ENCODE measurements at places on chromosomes 5 and 9. TPM values are rescaled to one million over a fixed set of nuclear protein-coding genes. Genes with fewer than 3 reads are reported as not detected.

GRCh38 chr5:132418881-132419280 is 49.4 kb downstream of the SLC22A5 start:
- H3K4me3 ChIP-seq, result no peak overlapping the region
- peaks cover 6% of the 10 kb centered on the region for H3K36me3 ChIP-seq
- peaks cover 47% of the 10 kb centered on the region for H3K4me1 ChIP-seq
- H3K27ac ChIP-seq, result peak overlapping the region; percentile 40
- DNase-seq, result no peak

DNA sequence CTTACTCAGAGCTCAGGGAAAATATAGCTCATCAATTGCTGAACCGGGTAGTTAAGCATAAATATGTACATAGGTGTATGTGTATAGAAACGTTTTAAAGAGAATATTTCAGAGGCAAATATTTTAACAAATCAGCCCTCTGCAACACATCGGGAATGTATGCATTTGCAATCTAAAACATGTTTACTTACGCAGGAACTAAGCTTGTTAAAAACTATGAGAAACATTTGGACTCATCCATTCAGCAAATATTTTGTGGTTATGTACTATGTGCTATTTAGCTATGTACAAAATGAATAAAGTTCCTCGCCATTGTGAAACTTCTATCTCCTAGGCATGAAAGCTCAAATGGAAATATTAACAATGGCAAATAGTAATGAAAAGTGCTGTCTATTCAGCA is 469.9 kb downstream of the ARHGEF28 start:
- H3K27me3 ChIP-seq, result no peaks in the 10 kb centered on the region
- H3K4me3 ChIP-seq, result no peak overlapping the region
- no peaks in the 10 kb centered on the region for H3K36me3 ChIP-seq
- no peak overlapping the region for H3K27ac ChIP-seq

DNA sequence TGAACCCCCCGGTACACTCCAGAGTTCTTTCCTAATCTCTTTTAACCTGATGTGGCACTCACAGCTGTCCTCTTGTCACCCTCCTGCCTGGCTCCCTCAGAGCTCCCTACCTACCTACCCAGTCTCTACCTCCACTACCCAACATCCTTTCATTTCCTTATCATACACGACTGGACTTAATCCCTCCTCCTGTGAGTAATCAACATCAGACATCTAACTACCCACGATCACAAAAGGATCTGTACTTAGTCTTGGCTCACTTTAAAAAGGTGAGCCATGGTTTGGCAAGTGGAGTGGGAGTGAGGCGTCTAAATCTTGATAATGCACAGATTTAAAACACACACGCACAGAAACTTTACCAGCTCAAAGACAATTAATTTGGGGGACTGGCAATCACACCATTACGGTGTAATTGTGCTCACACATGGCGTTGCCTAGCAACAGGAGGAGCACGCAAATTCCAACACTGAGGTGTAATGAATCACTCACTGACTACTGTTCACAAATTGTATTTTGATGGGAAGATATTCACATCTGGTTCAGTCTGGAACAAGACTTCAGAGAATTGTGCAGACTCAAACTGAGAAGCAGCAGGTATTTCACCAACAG is 235.9 kb downstream of the EPB41L4A start:
- H3K27ac ChIP-seq, result no peak overlapping the region
- H3K27me3 ChIP-seq, result no peaks in the 10 kb centered on the region
- no peak for DNase-seq
- H3K4me3 ChIP-seq, result no peak overlapping the region
- peaks cover 5% of the 10 kb centered on the region for H3K36me3 ChIP-seq

- H3K4me1 ChIP-seq, result no peaks in the 10 kb centered on the region
- no peak overlapping the region for H3K27ac ChIP-seq
- DNase-seq, result no peak
- H3K36me3 ChIP-seq, result no peaks in the 10 kb centered on the region
- no peaks in the 10 kb centered on the region for H3K27me3 ChIP-seq
- H3K4me3 ChIP-seq, result no peak overlapping the region
Measured at GRCh38 chr5:175816348-175816747, 55.0 kb upstream of the CPLX2 start.

The GARIN3 gene
- not detected for total RNA-seq

GRCh38 chr5:102196481-102196880 is 99.6 kb downstream of the SLCO4C1 start:
- H3K36me3 ChIP-seq, result no peaks in the 10 kb centered on the region
- DNase-seq, result no peak
- no peaks in the 10 kb centered on the region for H3K27me3 ChIP-seq
- no peak overlapping the region for H3K27ac ChIP-seq
- no peaks in the 10 kb centered on the region for H3K4me1 ChIP-seq
- H3K4me3 ChIP-seq, result no peak overlapping the region

- no peak overlapping the region for H3K4me3 ChIP-seq
- no peaks in the 10 kb centered on the region for H3K27me3 ChIP-seq
- no peak overlapping the region for H3K27ac ChIP-seq
- no peaks in the 10 kb centered on the region for H3K36me3 ChIP-seq
Measured at GRCh38 chr9:14243514-14244042, 70.4 kb downstream of the NFIB start.
